Cerebellar nuclear complex (tissue), 1 donor: ENCODE measurements at places on chromosomes 1 and 21.

DNA sequence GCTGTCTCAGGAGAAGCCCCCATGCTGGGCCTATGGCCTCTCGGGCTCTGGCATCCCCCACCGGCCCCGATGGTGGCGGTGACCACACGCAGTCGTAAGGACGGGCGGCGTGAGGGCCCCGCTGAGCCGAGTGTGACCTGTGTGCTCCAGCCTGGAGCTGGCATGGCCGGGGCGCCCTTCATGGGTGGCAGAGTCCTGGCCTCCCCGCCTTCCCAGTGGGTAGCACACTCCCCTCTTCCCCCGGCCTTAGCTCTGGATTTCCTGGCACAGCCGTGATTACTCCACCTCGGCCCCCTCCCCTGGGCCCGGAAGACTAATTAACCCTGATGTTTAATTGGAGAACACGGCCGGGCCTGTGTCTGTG lies 44.6 kb downstream of the SLX9 start:
- no peak for DNase-seq

DNA sequence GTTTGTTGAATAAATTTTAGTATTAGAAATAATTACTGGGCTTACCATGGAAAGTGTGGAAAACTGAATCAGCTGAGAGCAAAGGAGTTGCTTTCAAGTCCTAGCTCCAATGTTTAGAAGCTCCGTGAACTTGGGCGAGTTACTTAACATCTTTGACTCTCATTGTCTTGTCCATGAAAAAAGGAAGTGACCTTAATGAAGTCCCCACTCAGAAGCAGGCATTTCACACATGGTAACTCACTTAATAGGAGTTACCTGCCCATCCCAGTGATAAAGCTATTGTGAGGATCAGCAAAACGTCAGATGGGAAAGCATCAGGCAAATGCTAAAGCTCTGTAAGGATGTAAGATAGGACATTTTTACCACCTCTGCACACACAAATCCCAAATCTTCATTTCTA lies 34.0 kb upstream of the GADD45A start:
- no peak for DNase-seq

- no peak for DNase-seq
These were observed 53.2 kb upstream of the MRPS6 start for GRCh38 chr21:34020005-34020847.

DNA sequence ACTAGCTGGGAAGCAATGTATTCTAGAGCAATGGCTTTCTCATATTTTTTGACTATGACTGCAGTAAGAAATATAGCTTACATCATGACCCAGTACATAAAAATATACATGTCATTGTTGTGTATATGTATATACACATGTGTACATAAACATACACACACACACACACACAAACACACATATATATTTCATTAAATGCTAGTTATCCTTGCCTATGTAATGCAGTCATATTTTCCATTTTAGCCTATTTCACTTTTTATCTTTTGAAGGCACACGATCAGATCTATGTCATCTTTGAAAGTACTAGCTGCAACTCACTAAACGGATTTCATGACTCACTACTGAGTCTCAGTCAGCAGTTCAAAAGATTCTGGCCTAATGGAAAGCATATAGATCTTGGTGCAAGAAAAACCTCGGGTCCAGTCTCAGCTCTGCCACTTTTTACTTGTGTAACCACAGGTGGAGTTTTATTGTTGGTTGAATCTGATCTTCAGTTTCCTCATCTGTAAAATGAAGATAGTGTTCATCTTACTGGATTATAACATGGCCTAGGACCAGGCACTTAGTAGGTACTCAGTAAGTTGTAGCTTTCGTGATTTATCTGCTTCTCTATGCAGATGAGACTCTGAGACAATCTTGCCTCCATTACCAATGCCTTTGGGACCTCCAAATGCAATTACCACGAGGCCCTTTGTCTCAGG lies 325.6 kb downstream of the RRAGC start:
- no peak for DNase-seq

GRCh38 chr1:98898940-98899339 lies 105.7 kb downstream of the PLPPR5 start:
- no peak for DNase-seq

DNA sequence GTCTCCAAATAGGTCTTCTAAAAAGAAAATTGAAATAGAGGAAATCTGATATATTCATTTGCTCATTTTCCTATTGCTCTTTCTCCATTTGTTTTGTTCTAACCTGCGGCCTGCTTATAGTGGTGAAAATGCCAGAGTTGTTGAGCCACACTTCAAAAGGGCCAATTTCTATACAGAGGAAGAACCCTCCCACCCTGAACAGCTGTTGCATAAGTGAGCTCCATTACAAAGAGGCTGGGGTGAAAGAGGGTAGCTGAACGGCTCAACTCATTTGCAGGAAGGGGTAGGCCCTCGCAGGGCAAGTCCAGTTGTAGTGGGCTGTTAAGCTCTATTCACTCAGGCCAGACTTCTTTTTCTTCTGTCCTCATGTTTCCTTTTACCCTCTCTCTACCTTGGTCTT lies 8.8 kb downstream of the ADCY10 start:
- no peak for DNase-seq

- DNase-seq = no peak
These were observed 39.8 kb downstream of the CNN3 start for GRCh38 chr1:94887106-94887505.

DNA sequence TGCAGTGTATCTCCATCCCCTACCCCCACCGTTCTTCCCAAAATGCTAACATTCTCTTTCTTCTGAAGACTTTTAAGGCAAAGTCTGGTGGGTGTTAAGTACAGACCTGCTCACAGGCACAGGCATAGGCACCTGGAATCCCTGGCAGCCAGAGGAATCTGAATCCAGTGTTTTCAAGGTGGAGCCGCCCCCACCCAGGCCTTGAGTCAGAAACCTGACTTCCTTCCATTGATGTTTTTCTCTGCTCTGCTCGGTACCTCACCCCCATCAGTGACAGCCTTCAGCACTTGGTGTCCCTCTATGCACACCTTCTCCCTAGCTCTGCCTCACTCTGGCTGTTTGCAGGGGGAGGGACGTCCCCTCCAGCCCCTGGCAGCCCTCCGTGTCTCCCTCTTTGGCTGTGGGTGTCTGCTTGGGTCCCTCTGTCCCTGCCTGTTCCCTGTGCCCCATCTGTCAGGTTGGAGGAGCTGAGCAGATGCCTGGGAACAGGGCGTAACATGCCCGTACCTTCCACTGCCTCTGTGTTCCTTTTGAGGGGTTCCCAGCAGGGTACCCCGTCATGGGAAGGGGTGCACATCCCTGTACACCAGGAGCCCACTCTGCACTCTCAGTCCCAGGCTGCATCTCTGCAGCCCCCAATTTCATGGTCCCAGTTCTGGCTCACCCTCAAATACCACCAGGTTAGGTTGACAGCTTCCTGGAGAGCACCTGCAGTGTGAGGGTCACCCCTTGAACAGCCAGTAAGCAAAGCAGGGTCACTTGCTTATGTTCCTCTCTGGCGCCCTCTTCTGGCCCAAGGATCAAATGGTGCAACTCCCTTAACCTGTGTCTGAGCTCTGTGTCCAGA lies 6.7 kb downstream of the NCDN start:
- peak; percentile 18 for DNase-seq

GRCh38 chr1:10901091-10901890 lies 104.8 kb upstream of the CASZ1 start:
- DNase-seq = no peak

GRCh38 chr1:72062584-72062983 lies 219.8 kb downstream of the NEGR1 start:
- no peak for DNase-seq

DNA sequence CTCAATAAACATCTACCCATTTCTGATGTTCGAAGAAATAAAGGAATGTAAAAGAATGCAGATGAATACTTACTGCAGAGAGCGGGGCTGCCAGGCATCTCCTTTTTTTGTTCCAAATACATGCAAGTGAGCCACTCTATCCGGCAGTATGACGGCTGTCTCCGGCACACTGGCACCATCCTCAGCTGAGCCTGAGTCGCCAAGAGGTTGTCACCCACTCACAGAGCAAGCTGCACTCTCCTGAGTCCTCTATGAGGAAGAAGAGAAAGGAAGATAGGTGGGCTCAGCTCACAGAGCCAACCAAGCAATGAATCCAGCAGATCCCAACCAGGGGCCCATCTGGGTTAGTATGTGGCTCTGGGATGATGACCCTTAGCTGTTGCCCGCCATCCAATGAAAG lies 65.3 kb downstream of the CD46 start:
- DNase-seq = no peak

GRCh38 chr1:92907949-92908684 lies 53.1 kb downstream of the DIPK1A start:
- DNase-seq = no peak

DNA sequence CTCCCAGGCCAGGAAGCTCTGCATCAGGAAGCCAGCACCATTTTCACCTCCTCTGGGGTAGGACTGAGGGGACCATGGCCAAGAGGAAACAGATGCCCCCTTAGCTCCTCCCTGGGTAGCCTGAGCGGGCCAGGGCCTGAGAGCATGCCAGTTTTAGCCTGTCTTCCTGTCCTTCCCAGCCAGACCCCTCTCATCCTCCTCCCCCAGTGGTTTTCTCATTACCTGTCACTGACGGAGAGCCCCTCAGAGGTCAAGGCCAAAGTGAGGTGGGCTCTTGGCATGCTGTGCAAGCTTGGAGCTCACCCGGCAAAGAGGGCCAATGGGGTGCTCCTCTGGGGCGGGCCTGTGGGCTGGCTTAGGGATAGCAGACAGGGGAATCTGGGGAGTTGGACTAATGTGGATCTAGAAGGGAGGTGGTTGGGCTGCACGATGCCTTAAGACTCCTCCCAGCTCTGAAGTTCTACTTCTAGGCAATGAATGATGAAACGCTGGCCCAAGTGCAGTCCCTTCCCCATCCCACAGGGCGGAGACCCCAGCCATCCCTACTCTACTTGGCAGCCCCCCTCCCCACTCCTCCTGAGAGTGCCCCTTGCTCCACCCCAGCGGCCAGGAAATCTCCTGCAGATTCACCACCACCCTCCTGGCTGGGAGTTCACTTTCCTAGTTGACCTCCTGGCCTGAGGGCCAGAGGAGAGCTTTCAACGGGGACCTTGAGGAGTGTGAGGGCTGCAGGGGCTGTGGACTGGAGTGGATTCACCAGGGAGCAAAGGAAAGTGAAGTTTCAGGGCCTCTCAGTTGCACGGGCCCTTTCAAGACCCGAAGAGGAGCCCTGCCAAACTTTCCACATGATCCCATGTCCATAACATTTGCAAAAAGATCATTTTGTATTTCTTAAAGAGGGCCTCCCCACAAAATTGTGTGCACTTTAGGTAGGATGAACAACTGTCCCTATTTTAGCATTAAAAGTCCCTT lies 9.4 kb upstream of the LMNA start:
- DNase-seq = no peak

DNA sequence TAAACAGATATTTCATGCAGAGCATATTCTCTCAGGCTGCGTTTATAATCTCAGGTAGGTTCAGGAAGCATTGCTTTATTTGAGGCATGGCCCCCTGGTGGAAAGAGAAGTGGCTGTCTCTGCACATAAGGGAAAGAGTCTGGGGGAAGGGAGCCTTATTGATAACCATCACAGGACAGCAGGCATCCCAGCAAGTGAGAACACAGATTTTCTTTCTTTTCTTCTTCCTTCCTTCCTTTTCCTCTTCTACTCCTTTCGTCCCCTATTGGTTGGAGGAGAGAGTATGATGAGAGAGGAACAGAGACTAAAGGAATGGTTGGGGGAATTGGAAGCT lies 21.9 kb downstream of the TSNAX start:
- DNase-seq = no peak

GRCh38 chr1:222606757-222607156 lies 11.1 kb upstream of the MIA3 start:
- no peak for DNase-seq

GRCh38 chr1:14520514-14521163 lies 77.8 kb upstream of the KAZN start:
- DNase-seq = no peak

GRCh38 chr1:45583666-45584350 lies at the start of gene NASP:
NASP (plus strand) TSS chr1:45584041; CDS start chr1:45584147, 106 bp downstream.
- peak; percentile 68 for DNase-seq

DNA sequence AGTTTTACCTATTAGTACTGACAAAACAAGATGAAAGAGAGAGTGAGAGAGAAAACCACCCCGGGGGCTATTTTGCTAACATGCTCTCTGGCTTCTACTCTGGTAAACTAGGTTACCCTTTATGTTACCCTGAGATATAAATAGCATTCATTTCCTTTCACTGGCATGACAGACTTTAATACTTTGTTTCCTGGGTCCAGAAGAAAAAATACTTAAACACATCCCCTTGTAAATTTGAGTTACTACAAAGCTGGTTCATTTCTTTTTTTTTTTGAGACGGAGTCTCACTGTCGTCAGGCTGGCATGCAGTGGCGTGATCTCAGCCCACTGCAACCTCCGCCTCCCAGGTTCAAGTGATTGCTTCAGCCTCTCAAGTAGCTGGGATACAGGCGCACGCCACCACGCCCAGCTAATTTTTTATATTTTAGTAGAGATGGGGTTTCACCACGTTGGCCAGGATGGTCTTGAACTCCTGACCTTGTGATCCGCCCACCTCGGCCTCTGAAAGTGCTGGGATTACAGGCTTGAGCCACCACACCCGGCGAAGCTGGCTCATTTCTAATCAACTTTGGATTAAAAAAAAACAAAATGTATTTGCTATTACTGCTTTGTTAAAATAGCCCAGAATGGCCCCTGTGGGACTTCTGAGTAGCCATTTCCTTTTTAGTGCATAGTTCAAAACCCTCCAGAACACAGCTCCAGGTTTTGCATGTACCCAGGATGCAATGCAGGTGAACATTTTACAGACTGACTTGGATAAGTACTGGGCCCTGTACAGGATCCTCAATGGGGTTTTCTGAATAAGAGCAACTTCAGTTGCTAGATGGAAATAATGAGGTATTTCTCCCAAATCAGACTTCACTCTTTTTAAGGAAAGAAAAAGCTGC lies 20.6 kb downstream of the INPP5B start:
- no peak for DNase-seq

- DNase-seq = no peak
These were observed 2.3 kb downstream of the GPR137B start for GRCh38 chr1:236144446-236145150.

DNA sequence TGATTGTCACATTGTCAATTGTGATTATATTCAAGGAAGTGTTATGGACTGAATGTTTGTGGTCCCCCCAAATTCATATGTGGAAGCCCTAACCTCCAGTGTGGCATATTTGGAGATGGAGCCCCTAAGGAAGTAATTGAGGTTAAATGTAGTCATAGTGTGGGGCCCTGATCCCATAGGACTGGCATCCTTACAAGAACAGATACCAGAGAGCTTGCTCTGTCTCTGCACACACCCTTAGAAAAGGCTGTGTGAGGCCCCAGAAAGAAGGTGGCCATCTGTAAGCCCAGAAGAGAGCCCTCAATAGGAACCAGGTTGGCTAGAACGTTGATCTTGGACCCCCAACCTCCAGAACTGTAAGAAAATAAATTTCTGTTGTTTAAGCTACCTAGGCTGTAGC lies 28.1 kb downstream of the VANGL1 start:
- no peak for DNase-seq

- no peak for DNase-seq
These were observed 17.7 kb downstream of the CD1E start for GRCh38 chr1:158371188-158371953.

DNA sequence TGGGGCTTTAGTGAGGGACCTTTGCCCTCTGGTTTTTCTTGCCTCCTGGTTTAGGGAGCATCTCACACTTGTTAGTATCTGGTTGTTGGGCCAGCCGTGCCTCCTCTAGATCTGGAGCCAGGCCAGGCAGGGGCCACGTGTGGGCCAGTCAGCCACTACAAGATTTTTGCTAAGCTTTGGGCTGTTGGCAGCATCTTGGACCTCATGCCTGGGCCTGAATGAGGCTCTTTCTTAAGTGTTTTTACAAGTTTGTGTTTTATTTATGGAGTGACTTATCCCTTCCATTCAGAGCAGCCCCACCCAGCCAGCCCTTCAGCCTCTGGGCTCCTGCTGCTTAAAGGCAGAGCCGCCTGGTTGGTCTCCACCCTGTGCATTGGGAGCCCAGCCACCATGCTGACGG lies 1.6 kb upstream of the SH3BGRL3 start:
- DNase-seq = no peak

GRCh38 chr1:35571263-35571662 lies 1.9 kb upstream of the TFAP2E start:
- DNase-seq = no peak
